Stromal cell of bone marrow (primary cell): ENCODE measurements at places on chromosomes 5 and 9.

DNA sequence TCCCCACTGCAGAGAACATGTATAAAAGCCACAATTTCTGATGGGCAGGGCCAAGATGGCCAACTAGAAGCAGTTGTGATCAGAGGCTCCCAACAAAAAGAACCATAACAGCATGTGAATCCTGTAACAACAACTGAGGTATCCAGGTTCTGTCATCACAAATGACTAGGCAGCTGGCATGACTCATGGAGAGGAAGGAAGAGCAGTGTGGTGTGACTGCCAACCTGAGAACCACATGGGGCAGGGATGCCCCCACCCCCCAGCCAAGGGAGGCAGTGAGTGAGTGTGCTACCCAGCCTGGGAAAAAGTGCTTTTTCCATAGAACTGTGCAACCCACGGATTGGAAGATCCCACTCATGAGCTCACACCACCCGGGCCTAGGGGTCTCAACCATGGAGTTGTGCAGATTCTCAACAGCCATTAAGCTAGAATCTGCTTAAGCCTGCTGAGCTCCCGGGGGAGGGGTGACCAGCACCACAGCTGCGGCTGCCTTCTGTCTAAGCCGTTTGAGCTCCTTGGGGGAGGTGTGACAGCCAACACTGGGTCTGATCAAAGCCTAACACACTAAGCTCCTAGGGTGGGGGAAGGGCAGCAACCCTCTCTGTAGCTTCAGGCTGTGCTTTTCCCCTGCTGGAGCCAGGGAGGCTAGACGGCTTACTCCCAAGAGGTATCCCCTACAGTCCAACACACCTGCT lies 80.1 kb upstream of the DMAC1 start:
- DNase-seq: no peak

GRCh38 chr9:86531273-86531970 lies 177.2 kb upstream of the TUT7 start:
- DNase-seq: no peak

DNA sequence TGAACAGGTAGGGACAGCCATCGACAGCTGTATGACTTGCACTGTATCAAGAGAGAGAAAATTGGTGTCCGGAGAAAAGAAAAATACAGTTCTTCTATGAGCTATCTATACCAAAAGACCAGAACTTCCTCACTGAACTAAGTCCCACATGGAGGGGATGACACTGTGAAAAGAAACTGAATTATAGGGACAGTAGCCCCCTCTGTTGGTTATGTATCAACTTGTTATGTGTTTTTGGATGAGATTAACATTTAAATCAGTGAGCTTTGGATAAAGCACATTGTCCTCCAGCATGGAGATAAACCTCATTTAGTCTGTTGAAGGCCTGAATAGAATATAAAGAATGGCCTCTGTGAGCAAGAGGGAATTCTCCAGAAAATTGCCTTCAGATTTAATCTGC lies 176.6 kb upstream of the SH3GL2 start:
- no peak for DNase-seq

DNA sequence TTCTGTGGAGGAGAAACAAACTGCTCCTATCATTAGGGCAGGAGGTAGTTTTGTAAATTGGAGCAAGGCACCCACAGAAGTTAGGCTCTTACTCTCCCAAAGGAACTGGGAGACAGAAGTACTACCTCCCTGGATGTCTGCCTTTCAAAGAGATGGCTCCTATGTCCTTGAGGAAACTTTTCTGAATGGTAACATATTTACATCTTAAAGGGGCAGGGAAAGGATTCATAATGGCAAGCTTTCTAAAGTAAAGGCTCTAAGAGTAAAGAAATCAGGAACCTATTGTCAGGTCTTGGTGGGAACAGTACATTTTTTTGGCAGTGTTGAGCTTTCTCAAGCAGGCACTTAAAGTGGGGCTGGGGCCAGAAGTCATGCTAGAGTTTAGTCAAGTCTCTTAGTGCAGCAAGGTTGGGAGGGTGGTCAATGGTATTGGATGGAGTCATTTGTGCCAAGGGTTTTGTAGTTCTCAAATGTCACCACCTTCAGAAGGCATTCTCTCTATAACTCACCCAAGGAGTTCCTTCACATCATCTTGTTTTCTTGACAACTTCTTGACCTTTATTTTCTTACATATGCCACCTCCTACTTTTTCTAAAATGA lies 26.3 kb upstream of the NDFIP1 start:
- no peak for DNase-seq

DNA sequence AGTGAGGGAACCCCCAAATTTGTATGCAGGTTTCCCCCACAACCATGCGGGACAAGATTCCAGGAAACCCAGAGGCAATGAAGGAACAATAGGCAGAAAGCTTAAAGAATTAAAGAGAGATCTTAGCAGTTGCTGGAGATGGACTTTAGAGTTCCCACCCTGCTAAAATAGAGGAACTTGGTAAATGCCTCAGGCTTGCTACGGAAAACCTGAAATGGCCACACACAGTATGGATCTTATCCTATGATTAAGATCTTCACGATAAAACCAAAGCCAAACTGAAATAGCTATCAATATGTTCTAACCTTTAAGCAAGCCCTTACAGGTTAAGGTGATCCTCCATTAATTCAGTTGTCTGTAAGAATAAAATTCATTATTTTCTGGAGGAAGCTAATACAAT lies 148.3 kb downstream of the RANBP17 start:
- no peak for DNase-seq

DNA sequence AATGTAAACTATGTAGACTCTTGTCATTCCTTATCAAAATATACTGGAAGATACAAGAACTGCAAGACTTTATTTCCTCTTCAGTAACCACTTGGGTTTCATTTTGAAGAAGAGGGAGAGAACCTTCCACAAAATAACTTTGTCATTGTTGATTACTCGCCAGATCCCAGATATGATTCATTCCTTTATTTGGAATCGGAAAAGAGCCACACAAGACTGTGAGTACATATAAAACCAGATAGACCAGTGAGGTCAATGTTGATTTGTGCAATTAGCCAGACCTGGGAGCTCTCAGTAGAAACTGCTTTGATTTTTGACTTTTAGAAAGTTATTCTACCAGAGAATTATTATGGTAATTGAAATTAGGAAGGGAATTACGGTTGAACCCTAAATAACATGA lies 146.1 kb downstream of the TMEM167A start:
- peak; percentile 70 for DNase-seq

DNA sequence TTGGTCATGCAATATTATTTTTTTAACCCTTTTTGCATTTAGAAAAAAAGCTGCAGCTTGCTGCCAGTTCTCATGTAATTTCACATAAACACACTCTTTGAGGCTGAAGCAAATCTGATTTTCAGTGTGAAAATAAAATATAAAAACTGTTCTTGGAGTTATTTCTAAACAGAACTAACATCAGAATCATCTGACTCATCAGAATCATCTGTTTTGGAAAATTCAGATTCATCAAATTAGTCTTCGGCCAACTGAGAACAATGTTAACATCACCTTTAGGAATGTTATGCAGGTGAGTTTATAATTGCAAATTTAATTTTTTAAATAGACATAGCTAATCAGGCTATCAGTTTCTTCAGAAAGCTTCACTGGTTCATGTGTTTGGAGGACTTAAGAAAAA lies 45.3 kb downstream of the ZCCHC7 start:
- no peak for DNase-seq

DNA sequence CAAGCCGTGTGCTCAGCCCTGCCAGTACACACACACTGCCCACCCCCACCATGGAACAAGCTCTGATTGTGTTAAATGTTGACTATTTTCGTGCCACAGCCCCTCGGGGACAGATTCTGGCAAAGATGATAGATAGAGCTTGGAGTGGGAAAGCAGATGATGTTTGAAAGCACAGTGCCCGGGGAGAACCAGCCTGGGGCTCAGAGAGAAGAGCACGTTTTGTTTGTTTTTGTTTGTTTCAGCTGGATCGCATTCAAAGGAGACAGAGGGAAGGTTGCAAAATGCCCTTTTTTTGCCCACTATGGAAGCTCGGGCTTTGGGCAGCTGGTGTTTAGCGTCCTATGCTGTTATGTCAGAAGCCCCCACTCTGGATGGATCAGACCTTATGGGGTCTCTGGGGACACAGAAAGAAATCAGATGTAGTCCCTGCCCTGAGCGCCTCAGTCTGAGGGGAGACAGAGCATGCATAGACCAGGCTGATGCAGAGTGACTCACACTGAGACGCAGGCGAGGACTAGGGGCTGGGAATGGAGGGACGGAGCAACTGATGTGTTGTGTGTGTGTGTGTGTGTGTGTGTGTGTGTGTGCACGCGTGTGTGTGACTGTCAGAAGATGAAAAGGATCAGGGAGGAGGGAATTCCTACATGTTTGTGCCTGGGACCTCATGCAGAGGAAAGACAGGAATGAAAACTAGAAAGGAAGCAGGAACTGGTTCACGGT lies 229.7 kb downstream of the MELK start:
- peak; percentile 3 for DNase-seq

GRCh38 chr5:83035373-83036100 lies 41.7 kb downstream of the TMEM167A start:
- no peak for DNase-seq

DNA sequence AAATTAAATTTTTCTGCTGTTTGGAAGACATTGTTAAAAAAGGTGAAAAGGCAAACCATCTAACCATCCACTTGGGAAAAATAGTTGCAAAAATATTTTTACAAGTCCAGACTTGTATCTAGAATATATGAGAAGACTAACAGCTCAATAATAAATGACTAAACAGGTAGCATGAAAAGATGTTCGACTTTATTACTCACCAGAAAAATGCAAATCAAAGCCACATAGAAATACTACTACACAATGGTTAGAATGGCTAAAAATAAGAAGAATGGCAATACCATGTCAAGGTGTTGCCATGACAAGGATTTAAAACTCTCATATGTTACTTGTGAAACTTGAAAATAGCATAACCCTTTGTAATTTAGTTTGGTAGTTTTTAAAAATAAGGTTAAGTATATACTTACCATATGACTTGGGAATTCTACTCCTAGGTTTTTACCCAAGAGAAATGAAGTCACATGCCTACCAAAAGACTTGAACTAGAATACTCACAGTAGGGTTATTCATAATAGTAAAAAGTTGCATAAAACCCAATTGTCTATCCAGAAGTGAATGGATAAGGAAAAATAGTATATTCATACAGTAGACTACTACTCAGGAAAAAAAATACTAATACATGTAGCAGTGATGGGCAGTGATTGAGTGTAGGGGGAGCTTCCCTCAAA lies 93.8 kb downstream of the VPS13A start:
- DNase-seq: no peak

DNA sequence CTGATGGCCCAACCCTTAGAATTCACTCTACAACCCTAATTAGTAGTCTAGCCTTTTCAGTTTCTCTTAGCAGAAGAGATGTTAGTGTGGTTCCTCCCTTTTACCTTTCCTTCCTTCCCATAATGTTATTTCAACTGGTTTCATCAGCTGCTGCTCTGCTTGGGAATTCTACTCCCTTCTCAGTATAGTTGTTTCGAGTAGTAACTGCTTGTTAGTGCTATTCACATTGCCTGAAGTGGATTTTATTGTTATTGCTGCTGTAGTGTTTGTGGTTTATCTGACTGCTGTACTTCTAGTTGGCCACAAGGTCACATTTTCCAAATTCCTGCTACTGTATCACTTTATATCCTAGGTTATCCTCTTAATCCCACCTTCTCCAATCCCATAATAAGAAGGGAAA lies 29.7 kb downstream of the SMIM15 start:
- no peak for DNase-seq

GRCh38 chr9:96085491-96086143 lies 210.1 kb downstream of the ERCC6L2 start:
- DNase-seq: no peak

GRCh38 chr5:65184780-65185179 lies 296.9 kb downstream of the ADAMTS6 start:
- DNase-seq: no peak

GRCh38 chr9:127223266-127223665 lies 41.3 kb upstream of the GARNL3 start:
- no peak for DNase-seq

DNA sequence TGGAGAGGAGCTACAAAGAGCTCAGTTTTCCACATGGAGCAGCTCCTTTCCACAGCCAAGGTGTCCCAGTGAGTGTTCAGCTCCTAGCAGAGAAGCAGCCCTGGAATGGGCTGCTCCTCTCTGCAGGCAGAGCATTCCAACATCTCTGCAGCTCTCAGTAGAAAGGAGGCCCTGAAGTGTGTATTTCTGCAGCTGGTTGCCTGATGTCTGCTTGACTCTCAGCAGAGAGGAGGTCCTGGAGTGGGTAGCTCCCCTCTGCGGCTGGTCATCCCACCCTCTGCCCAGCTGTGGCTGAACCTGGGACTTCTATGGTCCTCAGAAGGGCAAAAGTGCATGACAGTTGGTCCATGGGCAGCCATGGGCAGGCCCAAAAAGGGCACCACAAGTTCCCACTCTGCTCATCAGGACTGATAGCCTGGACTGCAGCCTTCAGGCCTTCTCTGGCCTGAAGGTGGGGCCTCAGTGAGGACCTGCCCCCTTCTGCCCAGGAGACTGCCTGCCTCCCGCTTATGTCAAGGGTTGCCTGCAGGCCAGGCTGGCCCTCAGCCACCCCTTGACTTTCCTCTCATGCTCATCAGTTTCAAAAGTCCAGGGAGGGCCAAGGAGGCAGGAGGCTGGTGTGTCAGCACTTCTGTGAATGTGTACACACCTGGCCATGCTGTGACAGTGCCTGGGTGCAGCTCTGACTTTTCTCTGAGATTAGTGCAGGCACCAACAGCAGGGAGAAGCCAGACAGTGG lies 605.9 kb upstream of the FAM174A start:
- DNase-seq: no peak

DNA sequence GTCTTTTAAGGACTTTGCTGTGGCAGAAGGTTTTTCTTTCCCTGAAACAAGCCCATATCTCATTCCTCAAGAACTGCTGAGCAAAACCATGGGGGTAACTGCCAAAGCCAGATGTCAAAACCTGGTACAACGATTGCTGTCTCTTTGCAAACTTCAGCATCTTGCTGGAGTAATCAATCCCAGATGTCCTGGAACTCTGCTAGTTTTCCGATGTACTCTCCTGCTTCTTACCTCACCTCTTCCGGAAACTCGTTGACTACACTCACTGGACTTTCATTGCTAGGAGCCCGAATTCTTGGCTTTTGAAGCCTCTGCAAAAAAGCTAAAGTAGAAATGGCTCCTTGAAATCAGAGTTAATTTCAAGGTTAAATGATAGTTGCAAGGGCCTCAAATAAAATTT lies 23.3 kb downstream of the RAD1 start:
- DNase-seq: peak; percentile 81

DNA sequence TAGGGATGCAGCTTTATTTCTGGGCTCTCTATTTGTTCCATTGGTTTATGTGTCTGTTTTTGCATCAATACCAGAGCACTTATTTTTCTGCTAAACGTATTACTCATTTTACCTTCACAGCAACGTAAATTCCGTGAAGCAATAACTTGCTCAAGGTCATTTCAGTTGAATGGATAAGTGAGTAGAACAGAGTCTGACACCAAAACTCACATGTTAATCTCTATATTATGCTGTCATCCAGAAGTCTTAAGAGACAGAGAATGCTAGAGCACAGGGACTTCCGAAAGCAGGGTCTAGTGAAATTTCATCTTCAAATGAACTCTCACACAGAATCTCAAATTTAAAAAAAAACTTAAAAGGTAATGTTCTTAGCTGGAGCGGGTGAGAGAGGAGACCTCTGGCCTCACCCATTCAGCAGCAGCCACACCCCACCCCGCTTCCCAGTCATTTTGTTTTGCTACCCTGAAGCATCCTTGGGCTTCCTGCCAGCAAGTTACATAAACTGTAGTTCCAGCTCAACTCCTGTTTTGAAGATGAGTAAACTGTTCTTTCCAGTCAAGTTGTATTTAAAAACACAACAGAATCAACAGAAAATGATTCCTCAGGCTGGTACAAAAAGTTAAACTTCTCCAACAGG lies 69.3 kb downstream of the TRIM36 start:
- DNase-seq: peak; percentile 6

GRCh38 chr9:34633851-34634550 lies 3.6 kb downstream of the SIGMAR1 start:
- DNase-seq: no peak

- no peak for DNase-seq
Observed at GRCh38 chr5:176648474-176649194, 1.4 kb downstream of the TSPAN17 start.
